Stimulated activated CD8-positive, alpha-beta memory T cell treated with anti-CD3 and anti-CD28 coated beads, Interleukin-4, amount 100 ng/mL, for 1 hour (primary cell): ENCODE measurements at places on chromosomes 4 and X.

- DNase-seq: no peak
These were observed 492.6 kb downstream of the BCOR start for GRCh38 chrX:39605183-39605582.

DNA sequence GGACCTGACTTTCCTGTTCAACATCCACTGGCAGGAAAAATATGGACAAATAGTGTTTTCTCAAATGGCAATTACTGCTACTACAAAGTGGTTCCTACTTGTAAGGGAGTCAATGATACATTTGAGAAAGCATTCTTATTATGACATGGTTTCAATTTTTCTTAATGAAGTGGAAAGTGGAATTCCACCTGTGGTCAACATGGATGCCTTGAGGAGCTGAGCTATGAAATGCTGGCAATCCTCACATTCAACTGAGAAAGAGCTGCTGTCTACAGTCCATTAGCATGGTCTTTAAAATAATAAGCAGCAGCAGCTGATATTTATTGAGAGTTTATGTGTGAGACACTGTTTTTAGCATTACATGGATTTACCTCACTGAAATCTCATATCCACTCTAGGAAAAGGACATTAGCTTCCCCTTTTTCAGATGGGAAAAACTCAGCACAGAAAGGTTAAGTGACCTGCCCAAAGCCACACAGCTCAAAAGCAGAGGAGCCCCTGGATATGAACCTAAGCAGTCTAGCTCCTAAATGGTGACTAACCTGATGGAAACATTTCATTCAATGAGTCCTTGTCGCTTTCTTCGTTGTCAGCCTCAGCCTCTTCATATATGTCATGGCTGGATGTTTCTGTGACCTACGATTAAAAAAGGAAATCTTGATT is 29.2 kb downstream of the MAP7D3 start:
- no peak for DNase-seq

GRCh38 chrX:110584083-110584482 is 211.5 kb downstream of the CHRDL1 start:
- no peak for DNase-seq

DNA sequence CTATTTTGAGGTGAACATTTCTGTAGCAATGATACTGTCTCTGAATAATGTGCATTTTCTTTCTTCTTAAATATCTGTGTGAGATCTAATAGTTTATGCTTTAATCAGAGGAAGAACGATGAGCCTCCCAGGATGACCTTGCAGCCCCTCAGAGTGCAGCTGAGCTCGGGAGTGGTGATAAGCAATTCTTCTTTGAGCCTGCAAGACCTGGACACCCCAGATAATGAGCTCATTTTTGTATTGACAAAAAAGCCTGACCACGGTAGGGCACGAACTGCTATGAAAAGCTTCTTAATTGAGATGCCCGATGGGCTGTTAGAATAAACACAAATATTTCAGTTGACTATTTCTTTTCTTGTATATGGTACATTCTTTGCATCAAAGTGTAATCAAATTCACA is 105.0 kb upstream of the ANXA3 start:
- no peak for DNase-seq

- no peak for DNase-seq
These were observed 3.9 kb downstream of the L1CAM start for GRCh38 chrX:153882086-153882498.

DNA sequence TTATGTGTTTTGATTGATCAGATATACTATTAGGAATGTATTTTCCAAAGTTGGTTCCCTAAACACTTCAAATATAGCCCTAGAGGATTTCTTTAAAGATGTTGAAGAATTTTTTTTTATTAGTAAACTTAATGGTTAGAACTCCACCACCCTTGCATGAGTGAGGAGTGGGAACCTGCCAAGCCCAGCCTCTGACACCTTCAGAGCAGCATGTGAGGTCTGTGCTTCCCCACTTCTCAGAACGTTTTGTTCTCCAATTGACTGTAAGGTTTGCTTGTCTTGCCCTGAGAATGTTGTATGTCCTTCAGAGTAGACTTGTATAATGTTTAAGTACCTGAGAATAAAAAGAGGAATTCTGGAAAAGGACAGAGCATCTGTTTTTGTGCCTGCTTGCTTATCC is 126.8 kb downstream of the DCLK2 start:
- DNase-seq: no peak

GRCh38 chr4:112181358-112182000 is 36.2 kb downstream of the FAM241A start:
- DNase-seq: no peak

DNA sequence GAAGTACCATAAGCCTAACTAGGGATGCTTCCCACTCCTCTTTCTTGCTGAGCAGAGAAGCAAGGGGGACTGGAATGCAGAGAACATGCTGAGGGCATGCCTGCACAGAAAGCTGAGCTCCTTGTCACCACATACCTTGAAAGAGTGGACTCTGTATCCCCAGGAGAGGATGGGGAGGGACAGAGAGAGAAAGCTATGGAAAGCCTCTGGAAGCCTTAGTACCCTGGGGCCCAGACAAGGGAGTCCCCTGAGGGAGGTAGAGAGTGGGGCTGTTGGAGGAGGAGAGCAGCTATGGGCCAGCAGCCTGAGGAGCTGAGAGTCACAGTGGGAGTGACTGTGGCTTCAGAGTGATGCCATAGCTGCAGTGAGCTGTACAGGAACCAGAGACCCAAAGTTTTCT is 77.9 kb downstream of the RTL9 start:
- DNase-seq: no peak

- DNase-seq: no peak
These were observed 23.8 kb upstream of the TADA2B start for GRCh38 chr4:7019367-7019766.

GRCh38 chrX:19678941-19679340 is 163.6 kb upstream of the MAP3K15 start:
- no peak for DNase-seq

DNA sequence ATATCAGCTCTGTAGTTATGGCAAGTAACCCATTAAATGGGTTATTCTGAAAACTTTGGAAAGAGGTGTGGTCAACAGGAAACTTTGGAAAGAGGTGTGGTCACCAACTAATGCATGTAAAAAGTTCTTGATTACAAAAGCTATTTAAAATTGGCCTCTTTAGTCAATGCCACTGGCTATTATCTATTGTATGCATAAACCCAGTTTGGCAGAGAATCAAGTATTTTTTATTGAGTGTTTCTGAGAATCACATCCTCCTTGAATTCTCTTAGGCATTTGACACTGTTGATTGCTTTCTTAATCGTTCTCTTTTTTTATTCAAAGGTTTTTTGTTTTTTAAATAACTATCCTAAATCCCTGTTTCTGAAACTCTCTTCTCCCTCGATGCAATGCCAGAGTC is 7.5 kb downstream of the P2RY4 start:
- no peak for DNase-seq

GRCh38 chr4:103948244-103949018 is 228.6 kb upstream of the TACR3 start:
- no peak for DNase-seq

DNA sequence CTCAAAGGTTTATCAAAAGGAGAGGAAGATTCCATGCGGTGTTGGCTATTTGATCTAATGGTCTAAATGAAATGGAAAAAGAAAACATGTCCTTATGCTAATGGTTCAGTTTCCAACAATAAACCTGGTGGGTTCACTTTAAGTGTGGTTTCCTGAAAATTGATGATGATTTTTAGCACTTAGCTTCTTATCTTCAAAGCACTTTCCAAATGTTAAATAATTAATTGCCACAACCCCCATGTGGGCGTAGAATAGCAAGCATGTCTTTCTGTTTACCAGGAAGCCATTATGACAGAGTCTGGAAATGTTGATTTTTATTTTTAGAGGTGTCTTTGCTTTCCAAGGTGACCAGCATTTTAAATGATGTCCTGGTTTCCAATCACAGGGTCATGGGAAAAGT is 134.8 kb upstream of the SLC4A4 start:
- DNase-seq: no peak

- DNase-seq: no peak
These were observed 96.0 kb downstream of the EFHC2 start for GRCh38 chrX:44247468-44247867.
